ENCODE measurements at places on chromosomes 2 and 18. TPM values are rescaled to one million over a fixed set of nuclear protein-coding genes. Genes with fewer than 3 reads are reported as not detected.

GRCh38 chr2:11775384-11775783, 29.0 kb downstream of the LPIN1 start:
- DNase-seq: no peak

DNA sequence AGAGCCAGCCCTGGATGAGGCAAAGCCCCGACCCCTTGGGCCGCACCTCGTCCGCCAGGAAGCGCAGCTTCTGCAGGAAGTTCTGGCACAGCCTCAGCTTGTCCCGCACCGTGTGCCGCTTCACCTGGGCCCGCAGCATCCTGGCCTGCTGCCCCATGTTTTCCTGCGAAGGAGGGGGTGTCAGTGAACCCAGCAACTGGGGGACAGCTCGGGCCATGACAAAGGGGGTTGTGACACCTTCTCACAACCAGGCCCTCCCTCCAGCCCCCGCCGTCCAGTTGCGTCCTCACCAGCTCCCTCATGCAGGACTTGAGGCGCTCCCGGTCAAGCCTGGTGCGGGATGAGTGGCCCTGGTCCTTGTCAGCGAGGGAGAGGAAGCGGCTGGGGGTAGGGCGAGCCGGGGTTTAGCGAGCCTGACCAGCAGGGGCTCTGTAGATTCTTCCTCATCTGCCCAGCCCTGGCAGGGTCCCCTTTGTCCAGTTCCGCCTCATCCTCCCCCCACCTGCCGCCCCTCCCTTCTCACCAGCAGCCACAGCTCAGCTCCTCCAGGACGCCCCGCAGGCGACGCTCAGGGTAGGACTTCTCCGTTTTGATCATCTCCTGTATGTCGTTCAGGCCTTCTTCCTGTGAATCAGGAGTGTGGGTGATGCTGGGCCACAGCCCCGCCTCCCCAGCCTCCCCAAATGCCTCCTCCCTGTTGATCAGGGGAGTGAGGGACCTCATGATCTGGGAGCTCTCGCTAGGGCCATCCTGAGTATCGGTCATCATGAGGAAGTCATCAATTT, 606 bp downstream of the OTOF start:
- DNase-seq: peak; percentile 79

- peak; percentile 8 for DNase-seq
These were observed 143.7 kb upstream of the SYT4 start for GRCh38 chr18:43420950-43421349.

- DNase-seq: no peak
These were observed 11.8 kb downstream of the PLEKHM3 start for GRCh38 chr2:208013285-208014178.

GRCh38 chr2:152396051-152396511, 61.1 kb downstream of the FMNL2 start:
- DNase-seq: no peak

DNA sequence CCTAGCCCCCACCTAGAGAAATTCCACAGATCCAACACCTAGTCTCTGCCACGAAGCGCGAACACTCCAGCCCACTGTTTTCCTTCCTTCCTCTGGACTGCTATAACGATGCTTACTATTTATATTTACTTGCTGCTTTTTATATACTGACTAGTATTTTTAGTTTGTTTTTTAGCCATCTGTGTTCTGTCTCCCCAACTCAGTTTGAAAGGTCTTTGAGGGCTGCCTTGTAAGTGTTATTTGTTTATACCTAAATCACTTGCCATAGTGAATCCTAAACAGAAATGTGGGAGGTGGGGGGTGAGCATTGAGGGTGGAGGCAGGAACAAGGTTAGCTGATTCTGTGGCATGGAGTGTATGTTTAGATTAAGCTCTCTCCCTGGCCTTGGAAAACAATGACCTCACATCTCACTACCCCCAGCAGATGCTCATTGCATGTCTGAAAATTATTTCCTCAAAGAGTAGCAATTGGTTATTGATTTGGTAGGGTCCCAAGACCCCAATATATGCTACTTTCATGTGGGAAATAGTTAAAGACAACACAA, 1.1 kb upstream of the NCKAP5 start:
- DNase-seq: no peak

DNA sequence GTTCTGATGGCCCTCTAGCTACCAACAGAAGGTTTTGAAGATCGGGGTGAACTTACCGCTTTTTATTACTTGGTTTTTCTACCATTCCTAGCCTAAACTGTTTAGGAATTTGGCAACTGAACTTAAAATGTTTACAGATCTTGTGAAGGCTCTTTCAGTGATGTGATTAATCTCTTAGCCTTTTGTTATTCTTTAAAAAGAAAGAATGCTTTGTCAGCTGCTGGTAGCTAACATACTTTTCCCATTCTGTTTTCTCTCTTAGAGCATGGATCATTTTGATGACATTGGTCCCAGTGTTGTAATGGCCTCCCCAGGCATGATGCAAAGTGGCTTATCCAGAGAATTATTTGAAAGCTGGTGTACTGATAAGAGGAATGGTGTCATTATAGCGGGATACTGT, 18.1 kb downstream of the CPSF3 start:
- no peak for DNase-seq

DNA sequence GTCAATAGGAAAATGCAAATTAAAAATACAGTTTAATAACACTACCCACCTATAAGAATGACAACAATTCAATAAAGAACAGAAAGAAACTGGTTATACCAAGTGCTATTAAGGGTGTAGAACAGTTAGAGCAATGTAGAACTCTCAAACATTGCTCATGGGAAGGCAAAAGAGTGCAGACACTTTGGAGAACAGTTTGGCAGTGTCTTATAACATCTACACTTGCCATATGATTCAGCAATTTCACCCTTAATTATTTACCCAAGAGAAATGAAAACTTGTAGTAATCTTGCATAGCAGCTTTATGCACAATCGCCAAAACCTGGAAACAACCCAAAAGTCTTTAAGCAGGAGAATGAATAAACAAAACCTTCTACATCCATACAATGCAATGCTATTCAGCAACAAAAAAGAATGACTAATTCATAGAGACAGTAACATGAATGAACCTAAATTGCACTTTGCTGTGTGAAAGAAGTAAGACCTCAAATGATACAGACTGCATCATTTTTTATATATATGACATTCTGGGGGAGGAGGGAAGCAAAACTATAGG, 455.2 kb downstream of the THSD7B start:
- DNase-seq: no peak

DNA sequence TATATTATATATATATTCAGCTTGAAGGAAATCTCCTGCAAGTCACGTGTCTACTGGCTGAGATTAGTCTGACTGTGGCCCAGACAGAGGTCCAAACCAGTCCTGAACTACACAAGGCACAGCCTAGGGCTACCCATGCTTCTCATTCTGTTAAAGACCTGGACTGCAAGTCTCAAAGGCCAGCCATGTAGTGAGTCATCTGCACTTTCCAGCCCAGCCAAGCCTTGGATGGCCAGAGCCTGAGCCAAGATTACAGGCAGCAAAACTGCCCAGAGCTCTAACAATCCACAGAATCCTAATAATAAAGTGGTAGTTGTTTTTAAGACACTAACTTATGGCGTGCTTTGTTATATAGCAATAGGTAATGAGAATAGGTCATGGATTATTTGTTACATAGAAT, 259.6 kb downstream of the SS18 start:
- DNase-seq: no peak

- DNase-seq: no peak
These were observed 60.0 kb downstream of the SLC16A14 start for GRCh38 chr2:230008708-230009066.

DNA sequence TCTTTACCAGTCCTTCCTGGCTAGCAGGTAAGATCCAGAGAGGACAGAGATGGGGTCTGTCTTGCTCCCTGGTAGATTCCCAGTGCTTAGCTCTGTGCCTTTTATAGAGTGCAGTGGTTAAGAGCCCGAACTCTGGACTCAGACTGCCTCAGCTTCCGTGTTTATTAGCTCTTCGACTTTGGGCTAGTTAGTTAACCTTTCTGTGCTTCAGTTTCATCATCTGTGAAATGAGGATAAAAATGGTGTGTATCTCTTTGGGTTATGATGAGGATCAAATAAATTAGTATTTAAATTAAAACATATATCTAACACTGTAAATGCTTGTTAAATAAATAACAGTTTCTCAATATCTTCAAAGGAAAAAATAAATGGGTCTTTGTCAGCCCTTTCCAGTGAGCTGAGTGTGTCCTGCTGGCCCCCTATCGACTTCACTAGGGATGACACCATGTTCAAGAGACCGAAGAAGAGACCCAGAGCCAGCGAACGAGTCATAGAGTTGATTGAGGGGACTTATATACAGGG, 38.2 kb downstream of the CERS6 start:
- DNase-seq: no peak

DNA sequence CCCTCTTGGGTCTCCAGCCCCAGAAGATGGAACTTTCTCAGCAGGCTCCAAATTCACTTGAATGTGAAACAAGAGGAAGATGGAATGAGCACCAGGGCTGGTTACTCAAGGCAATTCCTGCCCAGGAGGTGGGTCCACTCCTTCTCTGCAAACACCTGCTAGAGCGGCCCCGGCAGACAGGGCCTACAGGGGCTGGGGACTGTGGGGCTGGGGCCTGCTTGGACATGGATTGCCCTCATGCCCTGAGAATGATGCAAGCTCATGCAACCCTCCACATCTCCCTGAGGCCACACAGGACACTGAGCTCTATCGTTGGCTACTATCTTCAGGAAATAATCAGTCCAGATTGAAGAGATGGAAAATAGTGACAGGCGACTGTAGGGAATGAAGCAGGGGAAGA, 39.1 kb downstream of the TFCP2L1 start:
- no peak for DNase-seq

DNA sequence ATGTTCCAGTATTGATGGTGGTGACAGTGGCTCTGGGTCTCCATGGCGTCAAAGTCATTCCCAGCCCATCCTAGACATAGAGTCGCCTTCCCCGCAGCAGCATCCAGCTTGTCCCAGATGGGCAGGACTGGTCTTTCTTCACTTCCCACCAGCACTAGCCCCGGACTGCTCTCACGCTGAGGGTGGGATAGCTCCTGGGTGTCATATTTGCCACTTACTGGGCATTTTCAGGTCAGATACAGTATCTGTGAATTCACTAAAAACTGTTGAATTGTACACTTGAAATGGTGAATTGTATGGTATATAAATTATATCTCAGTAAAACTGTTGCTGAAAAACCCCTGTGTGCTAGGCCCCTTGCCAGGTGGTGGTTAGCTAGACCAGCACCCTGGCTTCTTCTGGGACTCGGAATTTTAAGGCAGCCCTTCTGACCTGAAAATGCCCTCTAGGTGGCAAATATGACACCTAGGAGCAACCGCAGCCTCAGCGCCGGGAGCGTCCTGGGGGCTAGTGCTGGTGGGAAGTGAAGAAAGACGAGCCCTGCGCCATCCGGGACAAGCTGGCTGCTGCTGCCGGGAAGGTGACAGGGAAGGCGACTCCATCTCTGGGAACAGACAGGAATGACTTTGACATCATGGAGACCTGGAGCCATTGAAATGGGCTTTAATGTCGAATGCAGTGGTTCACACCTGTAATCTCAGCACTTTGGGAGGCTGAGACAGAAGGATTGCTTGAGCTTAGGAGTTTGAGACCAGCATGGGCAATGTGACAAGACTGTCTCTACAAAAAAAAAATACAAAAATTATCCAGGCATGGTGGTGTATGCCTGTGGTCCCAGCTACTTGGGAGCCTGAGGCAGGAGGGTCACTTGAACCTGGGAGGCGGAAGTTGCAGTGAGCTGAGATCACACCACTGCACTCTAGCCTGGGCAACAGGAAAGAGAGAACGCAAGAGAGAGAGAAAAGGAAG, 56.2 kb downstream of the DDX1 start:
- no peak for DNase-seq

GRCh38 chr2:214856137-214856536, 46.7 kb upstream of the BARD1 start:
- DNase-seq: no peak

DNA sequence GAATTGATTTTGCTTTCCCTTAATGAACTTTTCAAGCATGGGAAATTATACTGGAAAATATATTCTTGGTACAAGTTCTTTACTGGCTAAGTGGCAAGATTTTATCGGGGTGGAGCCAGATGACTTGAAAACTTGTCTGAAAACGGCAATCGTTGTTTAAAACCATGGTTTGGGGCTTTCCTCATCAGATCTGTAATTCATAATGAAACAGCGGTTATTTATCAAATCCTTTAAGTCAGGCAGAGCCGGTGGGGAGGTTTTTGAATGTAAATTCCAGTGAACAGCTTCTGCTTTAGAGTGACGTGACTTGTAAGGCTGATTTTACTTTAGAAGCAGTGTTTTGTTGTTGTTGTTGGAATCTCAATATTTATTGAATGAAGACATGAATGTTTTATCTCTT, 2.6 kb downstream of the SEC11C start:
- DNase-seq: no peak

GRCh38 chr2:229314117-229314516, 43.0 kb upstream of the PID1 start:
- no peak for DNase-seq

DNA sequence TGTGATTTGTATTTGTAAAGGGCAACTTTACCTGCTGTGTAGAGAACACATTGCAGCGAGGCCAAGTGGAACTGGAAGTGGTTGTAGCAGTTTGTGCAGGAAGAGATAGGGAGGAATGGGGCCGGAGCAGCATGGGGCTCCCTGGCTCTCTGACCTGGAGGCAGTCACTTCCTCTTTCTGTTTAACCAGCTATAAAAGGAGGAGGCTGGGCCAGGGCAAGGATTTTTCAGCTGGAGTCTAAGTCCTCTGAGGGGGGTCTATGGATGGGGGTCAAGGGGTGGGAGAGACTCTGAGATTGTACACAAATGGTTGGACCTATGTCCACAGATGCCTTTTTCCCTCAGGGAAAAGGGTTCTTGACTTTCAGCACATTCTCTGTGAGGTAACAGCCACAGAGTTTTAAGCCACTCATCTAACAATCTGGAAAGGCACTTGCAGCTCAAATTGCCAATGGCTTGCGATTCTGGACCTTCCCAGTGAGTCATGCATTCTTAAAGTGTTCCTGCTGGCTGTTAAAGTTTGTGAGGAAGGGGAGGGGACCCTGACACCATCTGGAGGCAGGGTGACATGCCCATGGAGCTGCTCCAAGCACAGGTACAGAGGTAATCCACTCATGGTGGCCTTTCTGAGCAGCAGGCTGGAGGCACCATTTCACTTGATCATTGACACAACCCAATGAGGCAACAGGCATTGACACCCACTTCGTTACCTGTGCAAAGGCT, 347.0 kb downstream of the CYRIA start:
- DNase-seq: peak; percentile 68

DNA sequence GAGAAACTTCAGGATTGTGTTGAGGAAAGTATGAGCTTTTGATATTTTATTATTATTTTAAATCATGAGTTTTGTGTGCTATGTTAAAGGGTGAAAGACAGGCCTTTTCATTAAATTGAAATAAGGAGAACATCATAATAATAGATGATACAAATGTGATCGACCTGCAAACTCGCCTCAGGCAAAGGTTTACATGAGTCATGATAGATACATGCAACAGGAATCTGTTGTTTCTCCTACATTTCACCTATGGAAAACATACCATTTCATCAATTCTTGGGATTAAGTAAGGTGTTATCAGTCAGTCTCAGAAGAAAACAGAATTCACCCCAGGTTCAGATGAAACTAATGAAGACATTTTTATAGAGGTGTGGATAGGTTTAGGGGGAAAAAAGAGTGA, 1992.5 kb upstream of the PIK3C3 start:
- DNase-seq: no peak

PROKR1 gene
- 2.8 TPM for total RNA-seq

PEX13 gene
- total RNA-seq: 26.3 TPM

FOXD4L1 gene
- not detected for total RNA-seq

SEPTIN10 gene
- 57.5 TPM for total RNA-seq

TUBA3E gene
- total RNA-seq: not detected

CYS1 gene
- total RNA-seq: 0.63 TPM

TUBB8B gene
- total RNA-seq: 0.17 TPM

TACR1 gene
- not detected for total RNA-seq

SLC19A3 gene
- 1.7 TPM for total RNA-seq

OSBPL1A gene
- 48.3 TPM for total RNA-seq

COL6A3 gene
- total RNA-seq: 7.0 TPM

Measured in H7 (cell line).